ENCODE measurements at places on chromosomes 2 and 18.

DNA sequence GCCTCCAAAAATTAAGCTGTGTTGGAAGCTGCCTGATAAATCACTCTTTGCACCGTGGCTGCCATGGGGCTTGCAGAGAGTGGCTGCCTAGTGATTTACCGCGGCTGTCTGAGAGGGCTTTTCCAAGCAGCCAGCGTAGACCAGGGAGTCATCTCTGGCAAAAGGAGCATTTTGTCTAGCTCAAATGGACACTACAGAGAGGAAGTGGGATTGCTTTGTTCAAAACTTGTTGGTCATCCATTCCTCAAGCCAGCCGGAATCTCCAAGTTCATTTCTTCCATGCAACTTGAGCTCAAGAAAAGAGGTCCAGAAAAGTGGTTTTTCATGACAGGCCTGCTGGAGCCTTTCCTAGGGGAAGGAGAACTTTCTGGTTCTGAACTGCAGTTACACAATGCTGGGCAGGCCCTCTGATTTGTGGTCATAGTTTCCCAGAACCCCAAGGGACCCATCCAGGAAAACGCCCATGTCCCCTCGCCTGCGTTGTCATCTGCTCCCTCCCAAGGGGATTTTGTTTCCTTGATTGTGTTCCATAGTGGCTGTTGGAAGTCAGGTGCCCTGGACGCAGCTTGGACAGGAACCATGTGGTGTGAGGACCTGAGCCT lies 108.1 kb downstream of the TRIB2 start:
- DNase-seq: no peak

DNA sequence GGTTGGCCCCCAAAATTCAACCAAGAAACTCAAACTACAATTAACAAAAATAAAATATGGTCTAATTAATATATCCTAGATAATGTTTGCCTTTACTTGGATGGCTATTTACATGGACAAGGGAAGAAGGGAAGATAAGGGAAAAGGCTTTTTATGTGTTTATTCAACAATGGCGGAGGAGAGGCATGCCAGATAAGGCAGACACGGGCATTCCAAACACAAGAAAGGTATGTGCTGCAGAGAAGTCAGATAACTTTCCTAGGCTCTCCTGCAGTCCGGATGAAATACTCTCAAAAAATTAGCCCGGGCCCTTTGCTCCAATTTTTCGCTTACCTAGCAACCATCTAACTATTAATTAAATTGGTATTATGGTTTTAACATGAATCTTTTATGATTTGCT lies 5.1 kb upstream of the TTR start:
- no peak for DNase-seq

DNA sequence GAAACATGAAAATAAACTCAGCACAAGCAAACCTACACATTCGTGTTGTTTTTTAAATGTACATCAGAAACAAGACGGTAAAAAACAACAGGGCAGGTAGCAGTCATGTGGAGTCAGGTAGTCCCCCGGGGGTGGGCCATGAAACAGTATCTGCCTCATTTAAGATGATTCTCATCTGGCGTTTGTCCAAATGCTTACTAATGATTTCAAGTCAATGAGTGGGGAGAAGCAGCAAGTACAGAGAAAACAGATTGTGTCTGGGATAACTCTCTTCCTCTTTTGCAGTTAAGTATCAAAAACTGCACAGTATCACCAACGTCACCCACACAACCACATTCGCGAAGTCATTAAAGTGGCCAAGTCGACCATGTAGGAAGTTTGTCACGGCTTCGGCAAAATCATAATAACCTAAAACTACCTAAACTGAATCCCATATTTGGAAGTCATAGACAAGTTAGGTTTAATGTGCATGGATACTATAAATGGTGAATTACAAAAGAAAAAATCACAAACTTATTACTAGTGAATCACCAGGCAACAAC lies 1.3 kb downstream of the LAPTM4A start:
- peak; percentile 6 for DNase-seq

DNA sequence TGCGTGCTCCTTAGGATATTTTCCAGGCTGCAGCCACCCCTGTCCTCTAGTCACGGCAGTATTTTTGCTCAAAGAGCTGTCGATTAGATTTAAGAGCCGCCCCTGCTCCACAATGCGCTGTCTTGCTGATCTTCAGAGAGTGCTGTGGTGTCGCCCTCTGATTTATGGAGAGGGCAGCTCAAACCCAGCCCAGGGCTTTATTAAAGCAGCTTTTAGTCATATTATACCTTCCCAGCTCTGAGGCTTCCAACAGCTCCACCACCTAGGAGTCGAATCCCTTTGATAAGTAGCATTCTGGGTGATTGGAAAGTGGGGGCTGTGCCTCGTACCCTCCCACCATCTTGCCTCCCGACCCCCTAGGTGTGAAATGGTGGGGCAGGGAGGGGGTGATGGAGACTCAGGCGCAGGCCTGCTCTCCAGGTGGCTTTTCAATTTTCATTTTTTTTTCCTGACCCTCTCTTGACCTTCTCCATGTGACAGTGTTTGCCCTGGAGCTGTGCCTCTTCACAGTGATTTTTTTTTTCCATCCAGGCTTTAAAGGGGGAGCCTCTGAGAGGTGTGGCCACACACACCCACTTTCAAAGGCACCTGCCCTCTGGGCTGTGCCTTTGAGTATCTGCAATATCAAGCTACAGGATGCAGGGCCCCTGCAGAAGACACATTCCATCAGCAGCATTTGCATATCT lies 53.1 kb upstream of the NRP2 start:
- DNase-seq: peak; percentile 25

DNA sequence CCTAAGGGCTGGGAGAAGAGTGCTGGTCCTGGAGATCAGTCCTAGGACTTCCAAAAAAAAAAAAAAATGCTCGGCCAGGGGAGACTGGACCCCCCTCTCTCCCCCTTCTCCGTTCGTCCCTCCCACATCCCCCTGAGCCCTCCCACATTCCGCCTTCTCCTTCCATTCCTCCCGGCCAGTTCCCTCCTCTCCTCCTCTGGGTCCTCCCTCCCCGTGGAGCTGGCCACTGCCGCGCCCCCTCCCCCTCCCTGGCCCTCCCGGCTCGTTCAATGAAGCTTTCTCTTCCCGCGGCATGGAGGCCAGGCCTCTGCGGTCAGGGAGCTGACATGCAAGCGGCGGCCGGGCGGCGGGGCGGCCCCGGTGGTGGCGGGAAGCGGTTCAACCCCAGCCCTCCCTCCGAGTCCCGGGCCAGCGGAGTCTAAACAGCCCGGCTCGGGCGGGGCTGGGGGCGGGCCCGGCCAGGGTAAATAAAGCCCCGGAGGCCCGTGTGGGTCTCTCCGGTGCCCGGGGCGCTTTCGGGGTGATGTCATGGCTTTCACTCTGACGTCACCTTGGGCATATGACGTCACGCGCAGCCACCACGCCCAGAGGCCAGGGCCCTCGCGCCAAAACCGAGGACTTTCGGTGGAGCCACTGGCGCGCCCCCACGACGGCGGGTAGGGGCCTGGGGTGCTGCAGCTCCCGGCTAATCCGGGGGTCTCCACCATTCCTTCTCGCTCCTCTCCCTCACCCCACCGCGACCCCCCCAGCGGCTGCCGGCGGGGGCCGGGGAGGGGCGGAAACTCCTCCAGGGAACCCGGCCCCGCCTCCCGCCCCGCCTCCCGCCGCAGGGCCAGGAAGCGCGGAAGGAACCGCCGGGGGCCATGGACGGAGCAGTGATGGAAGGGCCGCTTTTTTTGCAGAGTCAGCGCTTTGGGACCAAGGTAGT lies at the start of the genes DOK1 and LOXL3:
Gene DOK1 (plus strand): TSS at position 829 of the 928 bp plus-strand sequence. CDS start 35 bp downstream, at position 864.
Gene LOXL3 (minus strand): TSS at position 51 of the 928 bp plus-strand sequence. CDS start 1,308 bp downstream, outside the sequence.
- DNase-seq: peak; percentile 87

GRCh38 chr2:106561356-106561755 lies 74.2 kb downstream of the CD8B2 start:
- DNase-seq: no peak

- peak; percentile 52 for DNase-seq
Observed at GRCh38 chr2:24456599-24457556, 34.2 kb upstream of the NCOA1 start.

- no peak for DNase-seq
Observed at GRCh38 chr2:182048088-182048487, 62.4 kb downstream of the PPP1R1C start.

DNA sequence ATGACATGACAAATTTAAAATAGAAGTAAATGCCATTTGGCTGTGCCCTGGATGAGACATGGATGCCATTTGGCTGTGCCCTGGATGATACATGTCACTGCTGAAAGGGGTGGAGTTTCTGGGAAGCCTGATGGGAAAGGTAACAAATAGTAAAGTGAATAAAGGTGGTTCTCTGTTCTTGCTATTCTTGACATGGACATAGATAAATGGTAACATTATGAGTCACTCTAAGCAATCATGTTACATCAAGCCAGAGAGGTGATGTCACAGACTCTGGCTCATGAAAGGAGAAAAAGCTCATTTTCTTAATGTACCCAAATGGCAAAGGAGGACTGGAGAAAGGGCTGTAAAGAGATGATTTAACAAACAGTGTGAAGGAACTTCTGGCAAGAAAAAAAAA lies 86.4 kb downstream of the EML6 start:
- peak; percentile 40 for DNase-seq

GRCh38 chr18:3248658-3249359 lies 1.2 kb downstream of the MYL12A start:
- DNase-seq: peak; percentile 71

DNA sequence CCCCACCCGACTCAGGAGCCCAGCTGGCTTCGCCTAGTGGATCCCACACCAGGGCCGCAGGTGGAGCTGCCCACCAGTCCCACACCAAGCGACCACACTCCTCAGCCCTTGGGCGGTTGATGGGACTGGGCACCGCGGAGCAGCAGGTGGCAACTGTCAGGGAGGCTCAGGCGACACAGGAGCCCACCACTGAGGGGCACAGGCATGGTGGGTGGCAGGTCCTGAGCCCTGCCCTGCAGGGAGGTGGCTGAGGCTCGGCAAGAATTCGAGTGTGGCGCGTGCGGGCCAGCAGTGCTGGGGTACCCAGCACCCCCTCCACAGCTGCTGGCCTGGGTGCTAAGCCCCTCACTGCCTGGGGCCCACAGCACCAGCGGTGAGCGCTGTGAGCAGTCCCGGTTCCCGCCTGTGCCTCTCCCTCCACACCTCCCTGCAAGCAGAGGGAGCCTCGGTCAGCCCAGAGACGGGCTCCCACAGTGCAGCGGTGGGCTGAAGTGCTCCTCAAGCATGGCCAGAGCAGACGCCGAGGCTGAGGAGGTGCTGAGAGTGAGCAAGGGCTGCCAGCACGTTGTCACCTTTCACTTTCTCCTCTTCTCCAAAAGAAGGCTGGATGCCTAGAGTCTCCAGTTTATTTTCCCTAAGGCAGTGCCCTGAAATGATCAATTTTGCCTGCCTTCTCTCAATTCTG lies 1440.7 kb upstream of the ZEB2 start:
- DNase-seq: no peak

DNA sequence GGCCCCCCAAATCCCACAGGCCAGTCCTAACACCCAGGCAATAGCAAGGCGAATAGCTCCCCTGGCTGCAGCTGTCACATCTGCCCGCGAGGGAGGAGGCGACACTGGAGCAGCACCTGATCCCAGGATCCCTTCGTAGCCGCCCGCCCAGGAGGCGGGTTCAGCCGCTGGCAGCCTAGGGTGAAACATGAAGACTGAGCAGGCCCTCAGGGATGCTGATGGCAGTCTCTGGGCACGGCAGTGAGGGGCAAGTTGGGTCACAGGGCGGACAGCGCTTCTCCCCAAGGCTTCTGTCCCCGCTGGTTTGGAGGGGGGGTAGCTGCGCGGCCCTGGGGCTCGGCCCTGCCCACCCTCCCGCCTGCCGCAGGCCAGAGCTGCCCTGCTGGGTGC lies 1.9 kb downstream of the DNMT3A start:
- DNase-seq: peak; percentile 27

GRCh38 chr2:182887093-182887492 lies 20.7 kb upstream of the FRZB start:
- DNase-seq: no peak

- DNase-seq: no peak
Observed at GRCh38 chr2:177612659-177613058, 220.1 kb downstream of the AGPS start.

DNA sequence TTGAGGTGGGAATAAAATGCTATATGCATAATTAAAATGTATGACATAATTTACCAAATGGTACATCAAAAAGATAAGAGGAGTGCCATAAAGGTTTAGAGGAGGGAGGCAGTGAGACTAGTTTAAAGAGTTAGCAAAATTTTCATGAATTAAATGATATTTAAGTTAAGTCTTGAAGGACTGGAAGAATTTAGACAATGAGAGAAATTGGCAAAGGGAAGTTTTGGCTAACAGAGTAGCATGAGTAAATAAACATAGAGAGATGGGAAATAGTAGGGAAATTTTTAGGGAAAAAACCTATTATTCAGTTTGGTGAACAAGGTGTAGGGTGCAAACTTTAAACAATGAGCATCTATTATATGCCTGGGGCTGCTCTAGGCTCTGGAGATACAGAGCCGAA lies 68.8 kb downstream of the CAVIN2 start:
- DNase-seq: no peak

DNA sequence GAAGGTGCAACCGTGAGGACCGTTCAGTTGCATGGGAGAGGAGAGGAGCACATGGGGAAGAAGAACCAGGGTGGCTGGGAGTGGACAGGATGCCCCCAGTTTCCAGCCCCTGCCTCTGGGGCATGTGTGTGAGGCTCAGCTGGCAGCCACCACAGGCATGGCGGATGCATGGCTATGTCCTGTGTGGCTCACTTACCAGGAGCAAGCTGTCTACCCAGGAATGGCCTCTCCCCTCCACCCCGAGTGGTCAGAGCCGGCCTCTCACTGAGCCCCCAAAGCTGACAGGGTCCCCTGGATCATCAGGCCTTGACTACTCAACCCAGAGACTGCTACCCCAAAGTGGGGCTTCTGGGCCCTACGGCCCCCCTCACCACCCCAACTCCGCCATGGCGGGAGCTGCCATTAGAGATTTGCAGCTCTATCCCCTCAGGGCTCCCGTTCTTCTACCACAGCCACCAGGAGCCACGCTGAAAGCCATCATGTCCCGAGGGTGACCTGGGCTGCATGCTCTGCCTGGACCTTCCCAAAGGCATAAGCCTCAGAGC lies 65.3 kb downstream of the RHOB start:
- no peak for DNase-seq

DNA sequence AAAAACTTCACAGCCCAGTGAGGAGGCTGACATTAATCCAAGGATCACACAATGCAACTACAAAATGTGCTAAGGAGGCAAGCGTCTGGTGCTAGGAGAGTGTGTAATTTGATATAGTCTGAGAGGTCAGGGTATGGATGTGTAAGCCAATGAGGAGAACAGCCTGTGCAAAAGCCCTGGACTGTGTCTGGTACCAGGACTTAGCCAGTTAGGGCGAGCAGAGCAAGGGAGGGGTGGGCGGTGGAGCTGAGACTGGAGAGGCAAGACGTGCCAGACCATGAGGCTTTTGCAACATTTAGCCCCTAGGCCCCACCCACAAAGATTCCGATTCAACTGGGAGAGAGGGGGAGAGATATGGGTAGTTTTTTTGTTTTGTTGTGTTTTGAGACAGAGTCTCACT lies 33.5 kb upstream of the SPRED2 start:
- DNase-seq: no peak
